ENCODE measurements at places on chromosomes 2 and 18. TPM values are rescaled to one million over a fixed set of nuclear protein-coding genes. Genes with fewer than 3 reads are reported as not detected.

- DNase-seq, result peak; percentile 46
Measured at GRCh38 chr2:240983361-240983995, 14.9 kb upstream of the SNED1 start.

DNA sequence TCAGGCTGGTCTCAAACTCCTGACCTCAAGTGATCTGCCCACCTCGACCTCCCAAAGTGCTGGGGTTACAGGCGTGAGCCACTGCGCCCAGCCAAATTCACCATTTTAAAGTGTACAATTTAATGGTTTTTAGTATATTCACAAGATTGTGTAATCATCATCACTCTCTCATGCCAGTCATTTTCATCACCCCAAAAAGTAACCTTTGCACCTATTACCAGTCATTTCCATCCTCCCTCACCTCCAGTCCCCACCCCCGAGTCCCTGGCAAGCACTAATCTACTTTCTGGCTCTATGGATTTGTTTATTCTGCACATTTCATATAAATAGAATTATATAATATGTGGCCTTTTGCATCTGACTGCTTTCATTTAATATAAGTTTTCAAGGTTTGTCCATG, 10.8 kb downstream of the PCBP1 start:
- DNase-seq, result no peak

DNA sequence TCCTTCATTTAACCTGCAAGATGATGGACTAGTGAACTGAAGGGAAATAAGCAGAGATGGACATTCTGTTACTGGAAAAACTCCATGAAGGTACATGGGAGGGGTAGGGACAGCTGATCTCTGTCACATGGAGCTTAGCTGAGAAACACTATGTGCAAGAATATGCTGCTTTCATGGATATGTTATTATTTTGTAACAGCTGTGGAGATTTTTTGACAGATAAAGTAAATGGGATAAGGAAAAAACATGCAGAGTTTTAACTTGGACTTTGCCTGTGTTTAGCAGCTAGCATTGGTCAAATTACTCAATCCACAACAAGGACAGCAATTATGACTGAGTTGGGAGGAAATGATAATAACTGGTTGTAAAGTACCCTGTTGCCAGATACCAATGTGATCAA, 28.7 kb upstream of the HNRNPA3 start:
- no peak for DNase-seq

DNA sequence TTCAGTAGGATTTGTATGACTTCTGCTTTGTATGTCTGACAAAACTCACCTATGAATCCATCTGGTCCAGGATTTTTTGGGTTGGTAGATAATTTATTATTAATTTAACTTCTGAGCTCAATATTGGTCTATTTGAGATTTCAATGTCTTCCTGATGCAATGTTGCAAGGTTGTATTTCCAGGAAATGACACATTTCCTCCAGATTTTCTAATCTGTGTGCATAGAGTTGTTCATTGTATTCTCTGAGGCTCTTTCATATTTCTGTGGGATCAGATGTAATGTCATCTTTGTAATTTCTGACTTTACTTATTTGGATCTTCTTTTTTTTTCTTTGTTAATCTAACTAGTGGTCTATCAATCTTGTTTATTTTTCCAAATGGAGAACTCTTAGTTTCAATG, 584.7 kb upstream of the SETBP1 start:
- no peak for DNase-seq

DNA sequence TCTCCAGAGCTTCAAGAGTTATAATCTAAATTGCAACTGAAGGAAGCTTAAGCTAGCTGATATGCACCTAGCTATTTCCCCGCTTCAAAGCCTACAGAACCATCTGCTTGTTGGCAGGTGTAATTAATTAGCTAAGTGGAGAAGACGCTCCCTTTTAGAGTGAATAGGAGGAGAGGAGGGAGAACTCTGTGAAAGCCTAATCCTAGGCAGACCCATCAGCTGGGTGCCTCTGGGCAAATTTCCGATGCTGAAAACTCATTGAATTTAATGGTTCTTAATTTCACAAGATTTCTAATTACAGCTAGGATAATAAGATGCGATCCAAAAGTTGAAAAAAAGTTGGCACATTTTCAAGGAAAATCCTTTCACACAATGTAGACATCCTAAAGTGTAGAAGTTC, 735.9 kb downstream of the ERBB4 start:
- DNase-seq, result no peak

DNA sequence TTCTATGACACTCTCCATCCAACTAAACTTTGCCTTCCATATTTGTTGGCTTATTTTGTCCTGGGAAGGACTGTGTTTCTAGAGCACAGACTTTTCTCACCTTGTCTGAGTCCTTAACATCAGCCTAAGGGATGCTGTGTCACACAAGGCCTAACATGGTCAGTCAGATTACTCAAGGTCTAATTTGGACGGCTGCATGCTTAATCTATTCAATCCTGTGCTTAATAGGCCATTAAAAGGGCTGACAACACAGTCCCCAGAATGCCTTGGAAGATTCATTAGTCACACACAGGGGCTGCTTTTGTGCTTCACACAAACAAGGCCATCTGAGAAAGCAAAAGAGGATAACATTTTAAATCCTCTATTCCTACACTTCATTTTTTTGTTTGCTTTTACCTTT, 84.0 kb downstream of the DYNAP start:
- no peak for DNase-seq

DNA sequence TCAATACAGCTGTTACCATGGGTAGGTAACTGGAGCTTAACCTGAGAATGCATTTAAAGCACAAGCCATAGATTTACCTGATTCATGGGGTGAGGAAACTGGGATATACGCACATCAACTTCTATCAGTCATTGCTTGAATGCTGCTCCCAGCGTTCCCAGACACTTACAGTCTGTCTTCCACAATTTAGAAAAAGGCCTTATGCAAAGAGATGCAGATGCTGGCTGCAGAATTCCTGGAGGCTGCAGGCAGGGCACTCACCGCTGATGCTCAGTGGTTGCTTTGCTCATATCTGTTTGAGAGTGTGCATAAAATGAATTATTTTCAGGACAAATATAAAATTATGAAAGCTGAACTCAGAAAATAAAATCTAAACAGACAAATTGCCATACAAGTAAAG, 950.7 kb upstream of the PIK3C3 start:
- DNase-seq, result no peak

- DNase-seq, result no peak
Measured at GRCh38 chr2:188580738-188581137, 289.1 kb downstream of the GULP1 start.

DNA sequence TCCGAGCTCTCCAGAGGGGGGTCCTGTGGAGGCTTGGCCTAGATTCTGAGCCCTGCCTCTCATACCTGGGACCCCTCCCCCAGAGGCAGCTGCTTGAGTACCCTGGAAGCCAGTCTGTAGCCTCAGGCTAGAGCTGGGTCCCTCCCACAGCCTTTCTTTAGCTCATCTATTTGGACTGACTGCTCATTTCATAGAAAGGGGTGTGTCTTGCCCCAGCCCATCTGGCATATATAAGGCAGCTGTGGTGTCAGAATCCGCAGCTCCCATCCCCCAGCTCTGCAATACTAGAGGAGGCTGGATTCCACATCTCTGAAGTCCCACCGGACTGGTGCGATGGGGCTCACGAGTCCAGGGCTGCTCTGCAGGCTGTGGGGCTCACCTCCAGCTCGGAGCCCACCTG, 26.1 kb downstream of the MPHOSPH10 start:
- no peak for DNase-seq

DNA sequence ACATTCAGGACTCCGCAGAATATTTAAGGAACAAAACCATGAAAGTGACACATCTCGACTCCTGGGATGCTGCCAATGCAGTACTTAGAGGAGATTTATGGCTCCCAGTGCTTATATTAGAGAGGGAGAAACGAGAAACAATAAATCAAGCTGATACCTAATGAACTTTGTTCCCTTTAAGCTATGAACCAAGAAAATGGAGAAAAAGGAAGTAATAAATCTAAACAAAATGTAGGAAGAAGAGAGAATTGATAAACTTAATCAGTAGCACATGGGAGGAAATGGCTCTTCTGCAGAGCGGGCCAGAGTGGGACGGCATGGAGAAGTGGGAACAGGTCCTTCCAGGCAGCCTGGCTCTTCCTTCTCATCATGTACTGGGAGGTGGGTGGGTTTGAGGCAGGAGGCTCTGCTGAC, 42.7 kb downstream of the NPPC start:
- peak; percentile 59 for DNase-seq

DNA sequence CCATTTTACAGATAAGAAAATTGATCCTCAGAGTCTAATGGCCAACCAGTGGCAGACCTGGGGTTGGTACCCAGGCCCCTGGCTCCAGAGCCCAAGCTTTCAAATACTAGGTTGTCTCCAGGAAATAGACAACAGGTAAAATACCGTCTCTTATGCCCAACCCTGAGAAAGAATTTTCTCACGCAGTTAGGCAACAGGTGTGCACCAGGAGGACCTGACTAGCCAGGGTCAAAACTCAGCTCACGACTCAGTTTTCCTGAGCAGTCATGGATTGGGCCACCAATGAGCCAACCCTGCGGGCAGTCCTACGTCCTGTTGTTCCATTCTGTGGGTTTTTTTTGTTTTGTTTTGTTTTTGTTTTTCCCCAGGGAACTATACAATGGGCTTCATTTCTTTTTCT, 13.5 kb downstream of the TRIB2 start:
- DNase-seq, result peak; percentile 24

GRCh38 chr18:41659438-41660130, 295.4 kb upstream of the PIK3C3 start:
- no peak for DNase-seq

- no peak for DNase-seq
Measured at GRCh38 chr2:129656081-129656598, 323.3 kb upstream of the RAB6C start.

GRCh38 chr2:164504253-164504652, 117.0 kb downstream of the GRB14 start:
- DNase-seq, result peak; percentile 36

DNA sequence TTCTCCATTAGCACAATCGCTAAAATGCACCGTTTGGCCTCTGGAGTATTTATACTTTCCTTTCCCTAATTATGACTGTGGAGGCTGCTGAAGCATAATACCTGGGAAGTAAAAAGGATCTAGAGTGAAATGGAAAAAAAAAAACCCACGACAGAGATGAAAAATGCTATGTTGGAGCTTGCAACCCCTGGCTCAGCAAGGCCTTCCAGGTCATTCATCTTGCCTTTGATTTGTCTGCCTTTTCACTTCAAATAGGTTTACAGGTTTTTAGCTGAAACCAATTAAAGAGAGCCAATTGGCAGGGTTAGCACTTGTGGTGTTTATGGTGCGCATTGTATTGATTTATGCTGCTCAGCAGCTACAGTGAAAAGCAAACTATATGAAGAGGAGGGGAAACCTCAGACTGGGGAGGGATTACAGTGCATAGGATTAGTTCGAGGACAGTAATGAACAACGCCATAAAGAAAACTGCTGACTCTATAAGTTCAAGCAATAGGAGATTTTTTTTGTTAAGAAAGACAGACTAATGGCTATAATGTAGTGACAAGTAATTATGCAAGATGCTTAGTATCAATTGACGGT, 347.9 kb downstream of the MEIS1 start:
- DNase-seq, result no peak

- no peak for DNase-seq
Measured at GRCh38 chr2:195602687-195603086, 54.3 kb upstream of the SLC39A10 start.

GRCh38 chr18:63619661-63620060, 24.4 kb downstream of the SERPINB4 start:
- no peak for DNase-seq

DNA sequence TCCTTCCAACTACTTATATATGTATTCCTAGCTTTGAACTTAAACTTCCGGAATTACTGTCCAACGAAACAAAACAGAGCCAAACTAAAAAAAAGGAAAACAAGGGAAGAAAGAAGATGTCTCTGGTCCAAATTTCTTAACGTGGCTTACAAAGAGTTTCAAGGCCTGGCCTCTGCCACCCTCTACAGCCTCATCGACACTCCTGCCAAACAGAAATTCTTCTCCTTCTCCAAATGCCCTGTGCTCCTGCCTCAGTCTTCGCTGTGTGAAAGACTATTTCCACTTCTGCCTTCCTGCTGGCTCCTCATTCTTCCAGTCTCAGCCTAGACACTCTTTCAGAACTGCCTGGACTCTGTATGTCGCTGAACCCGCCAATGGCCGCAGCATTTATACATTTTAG, 249.2 kb downstream of the TXNL1 start:
- no peak for DNase-seq

- DNase-seq, result no peak
Measured at GRCh38 chr2:23617811-23618215, 232.8 kb downstream of the KLHL29 start.

GRCh38 chr18:43220691-43221090, 56.6 kb downstream of the SYT4 start:
- no peak for DNase-seq

UNC80 gene
- not detected for total RNA-seq

CTAGE1 gene
- total RNA-seq, result not detected

PTPN2 gene
- total RNA-seq, result 27.7 TPM

AQP12A gene
- total RNA-seq, result not detected

SLC9A4 gene
- not detected for total RNA-seq

SKOR2 gene
- not detected for total RNA-seq

ARHGEF33 gene
- total RNA-seq, result not detected

LIMS4 gene
- 0.81 TPM for total RNA-seq

CD207 gene
- not detected for total RNA-seq

SLC4A3 gene
- total RNA-seq, result 0.36 TPM

SAG gene
- total RNA-seq, result not detected

DCDC2C gene
- not detected for total RNA-seq

PRSS56 gene
- not detected for total RNA-seq

VWC2L gene
- total RNA-seq, result not detected

Data from HT-29 (cell line).